CD4-positive, alpha-beta T cell treated with Interleukin-2 at 100 ng/mL for 4 hours (primary cell): ENCODE measurements at places on chromosomes 4 and X.

DNA sequence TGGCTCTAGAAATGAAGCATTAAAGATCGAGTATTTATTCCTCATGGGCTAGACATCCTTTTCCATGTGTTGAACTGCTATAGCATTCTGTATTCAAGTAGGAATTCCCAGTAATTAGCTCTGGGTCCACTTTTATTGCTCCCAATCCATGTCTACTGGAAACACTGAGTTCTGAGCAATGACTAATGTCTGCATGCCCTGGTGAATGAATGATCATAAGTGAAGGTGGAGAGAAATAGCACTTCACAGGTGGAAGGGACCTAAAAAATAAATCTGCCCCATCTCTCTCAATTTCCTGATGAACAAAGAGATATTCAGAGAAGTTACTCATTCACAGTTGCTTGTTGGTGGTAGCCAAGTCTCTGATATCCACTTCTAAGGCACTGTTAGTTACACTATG lies 34.6 kb upstream of the CXCL8 start:
- DNase-seq = no peak

GRCh38 chr4:145805490-145805889 lies 125.5 kb downstream of the C4orf51 start:
- DNase-seq = no peak

GRCh38 chr4:180589575-180589974 lies 1653.6 kb upstream of the TENM3 start:
- DNase-seq = no peak

DNA sequence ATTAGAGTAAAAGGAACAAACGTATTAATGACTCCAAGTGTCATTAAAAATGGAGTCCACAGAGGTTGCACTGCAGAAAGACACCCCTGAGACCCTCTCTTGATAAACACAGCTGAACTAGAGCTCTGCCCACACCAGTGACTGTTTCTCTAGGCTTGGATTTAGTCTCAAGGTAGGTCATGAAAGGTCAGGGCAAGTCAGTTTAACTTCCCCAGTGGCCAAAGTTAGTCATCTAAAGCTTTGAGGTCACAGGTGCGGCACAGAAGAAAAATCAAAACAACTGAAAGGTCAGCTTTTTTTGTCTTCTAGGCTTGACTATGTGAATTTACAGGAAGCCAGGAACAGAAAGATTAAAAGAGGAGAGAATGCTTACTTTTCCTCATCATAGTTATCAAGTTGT lies 749.6 kb downstream of the RAB28 start:
- no peak for DNase-seq

GRCh38 chr4:134174271-134174670 lies 27.3 kb downstream of the PABPC4L start:
- no peak for DNase-seq

DNA sequence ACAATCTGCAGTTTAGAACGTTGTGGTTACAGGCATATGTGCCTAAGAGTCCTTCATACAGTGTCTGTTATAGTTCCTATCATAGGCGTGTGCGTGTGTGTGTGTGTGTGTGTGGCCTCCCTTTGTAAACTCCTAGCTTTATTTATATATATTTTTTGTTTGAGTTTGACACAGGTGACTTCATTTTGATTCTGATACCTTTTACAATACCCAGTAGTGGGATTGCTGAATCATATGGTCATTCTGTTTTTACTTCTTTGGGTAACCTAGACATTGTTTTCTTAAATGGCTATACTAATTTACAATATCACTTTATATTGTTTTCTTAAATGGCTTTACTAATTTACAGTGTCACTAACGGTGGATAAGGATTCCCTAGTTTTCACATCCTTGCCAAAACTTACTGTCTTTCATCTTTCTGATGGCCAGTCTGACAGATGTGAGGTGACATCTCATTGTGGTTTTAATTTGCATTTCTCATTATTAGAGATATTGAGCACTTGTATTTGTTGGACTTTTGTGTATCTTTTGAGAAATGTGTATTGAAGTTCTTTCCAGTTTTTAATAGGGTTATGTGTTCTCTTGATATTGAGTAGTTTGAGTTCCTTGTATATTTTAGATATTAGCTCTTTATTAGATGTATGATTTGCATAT lies 211.1 kb upstream of the NUDT6 start:
- no peak for DNase-seq

- DNase-seq = no peak
Observed at GRCh38 chr4:8730681-8731080, 138.1 kb downstream of the CPZ start.

GRCh38 chr4:20019310-20020015 lies 232.2 kb upstream of the SLIT2 start:
- no peak for DNase-seq

- peak; percentile 34 for DNase-seq
Observed at GRCh38 chrX:136162827-136163570, 15.7 kb downstream of the FHL1 start.

GRCh38 chrX:13855689-13856450 lies 39.0 kb upstream of the GPM6B start:
- DNase-seq = no peak

- no peak for DNase-seq
Observed at GRCh38 chrX:139640259-139640658, 67.7 kb downstream of the MCF2 start.

DNA sequence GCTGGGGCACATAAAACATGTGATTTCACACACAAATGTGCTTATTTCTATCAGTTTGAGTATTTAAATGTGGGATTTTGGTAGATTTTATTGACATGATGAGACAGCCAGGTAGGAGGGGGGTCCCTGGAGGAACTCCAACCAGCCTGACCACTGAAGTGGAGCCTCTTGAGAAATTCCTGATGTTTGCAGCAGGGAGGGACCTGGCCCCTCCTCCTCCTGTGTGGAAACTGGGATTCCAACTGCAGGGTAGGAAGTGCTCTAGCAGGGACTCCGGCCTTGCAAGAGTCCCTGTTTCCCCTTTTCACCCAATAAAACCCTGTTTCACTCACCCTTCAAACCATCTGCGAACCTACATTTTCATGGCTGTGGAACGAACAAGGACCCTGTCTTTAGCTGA lies 2224.0 kb upstream of the AGA start:
- no peak for DNase-seq

DNA sequence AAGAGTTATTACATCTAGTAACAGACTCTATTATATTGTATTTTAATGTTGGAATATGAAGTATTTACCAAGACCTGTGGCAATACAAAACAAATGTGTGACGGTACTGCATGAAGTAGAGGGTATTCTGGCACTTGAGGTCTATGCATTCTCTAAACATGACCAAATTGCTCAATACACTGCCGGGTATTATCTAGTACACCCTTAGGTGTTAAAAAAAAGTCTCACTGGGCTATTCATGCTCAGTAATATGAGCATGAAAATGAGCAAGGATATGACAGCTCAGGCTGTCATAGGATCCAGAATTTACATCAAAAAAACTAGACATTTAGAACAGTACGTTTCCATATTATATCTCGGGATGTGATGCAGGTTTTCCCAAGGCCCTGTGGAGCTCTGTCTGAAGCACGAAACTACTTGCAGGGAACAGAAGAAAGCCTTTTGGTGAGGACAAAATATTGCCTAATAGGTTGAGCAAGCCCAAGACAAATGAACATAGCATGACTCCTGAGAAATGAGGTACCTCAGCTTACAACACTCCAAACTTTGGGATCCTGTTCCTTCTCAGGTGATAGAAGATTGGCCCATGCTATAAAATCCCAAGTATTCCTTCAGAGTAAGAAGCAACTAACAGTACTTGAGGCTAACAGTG lies 74.1 kb upstream of the MAOA start:
- DNase-seq = no peak

DNA sequence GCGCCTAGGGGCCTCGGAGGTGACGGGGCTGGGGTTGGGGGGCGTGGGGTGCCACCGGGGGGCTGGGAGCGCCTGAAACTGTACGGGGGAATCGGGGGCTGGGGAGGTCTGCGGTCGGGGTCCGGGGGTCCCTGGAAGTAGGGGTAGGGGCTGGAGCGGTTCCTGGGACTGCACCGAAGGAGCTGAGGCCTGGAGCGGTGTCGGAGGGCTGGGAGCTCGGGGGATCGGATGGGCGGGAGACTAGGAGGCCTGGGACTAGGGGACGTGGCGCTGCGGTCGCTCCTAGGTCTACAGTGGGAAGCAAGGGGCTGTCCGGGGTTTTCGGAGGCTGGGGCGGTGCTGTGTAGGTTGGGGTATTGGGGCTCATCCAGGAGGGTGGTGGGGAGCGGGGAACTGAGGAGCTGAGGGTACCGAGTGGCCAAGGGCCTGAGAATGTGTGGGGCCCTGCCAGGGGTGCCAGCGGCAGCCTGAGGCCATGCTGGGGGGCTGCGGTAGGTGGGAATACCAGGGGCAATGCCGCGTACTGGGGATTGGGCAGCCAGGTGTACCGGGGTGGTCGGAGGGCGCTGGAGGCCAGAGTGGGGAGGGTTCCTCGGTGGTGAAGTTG lies 562 bp downstream of the AKAP17A start:
- DNase-seq = no peak

DNA sequence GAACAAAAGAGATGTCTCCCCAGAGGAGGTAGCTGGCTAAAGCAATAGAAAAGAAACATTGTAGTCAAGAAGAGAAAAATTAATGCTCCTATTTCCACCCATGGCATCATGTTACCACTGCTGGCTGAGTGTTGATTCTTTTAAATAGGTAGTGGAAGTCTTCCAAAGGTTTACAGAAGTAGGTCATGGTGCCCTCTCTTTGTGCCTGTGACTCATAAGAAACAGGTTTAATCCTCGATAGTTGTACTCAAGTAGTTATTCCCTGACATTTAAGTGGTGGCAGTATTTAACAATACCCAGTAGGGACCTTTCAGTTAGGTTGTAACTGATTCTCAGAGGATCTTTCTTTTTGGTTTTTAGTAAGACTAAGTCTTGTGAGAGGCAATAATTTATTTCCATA lies 247.8 kb downstream of the TEX13A start:
- DNase-seq = no peak

- DNase-seq = no peak
Observed at GRCh38 chrX:96389281-96390047, 295.2 kb upstream of the DIAPH2 start.

GRCh38 chr4:16492872-16493271 lies 266.6 kb upstream of the TAPT1 start:
- DNase-seq = no peak

GRCh38 chrX:30313322-30313721 lies 4.1 kb upstream of the NR0B1 start:
- DNase-seq = no peak

GRCh38 chr4:23877758-23878229 lies 12.1 kb downstream of the PPARGC1A start:
- DNase-seq = no peak

GRCh38 chrX:97995834-97996233 lies 1112.1 kb downstream of the RPA4 start:
- no peak for DNase-seq

DNA sequence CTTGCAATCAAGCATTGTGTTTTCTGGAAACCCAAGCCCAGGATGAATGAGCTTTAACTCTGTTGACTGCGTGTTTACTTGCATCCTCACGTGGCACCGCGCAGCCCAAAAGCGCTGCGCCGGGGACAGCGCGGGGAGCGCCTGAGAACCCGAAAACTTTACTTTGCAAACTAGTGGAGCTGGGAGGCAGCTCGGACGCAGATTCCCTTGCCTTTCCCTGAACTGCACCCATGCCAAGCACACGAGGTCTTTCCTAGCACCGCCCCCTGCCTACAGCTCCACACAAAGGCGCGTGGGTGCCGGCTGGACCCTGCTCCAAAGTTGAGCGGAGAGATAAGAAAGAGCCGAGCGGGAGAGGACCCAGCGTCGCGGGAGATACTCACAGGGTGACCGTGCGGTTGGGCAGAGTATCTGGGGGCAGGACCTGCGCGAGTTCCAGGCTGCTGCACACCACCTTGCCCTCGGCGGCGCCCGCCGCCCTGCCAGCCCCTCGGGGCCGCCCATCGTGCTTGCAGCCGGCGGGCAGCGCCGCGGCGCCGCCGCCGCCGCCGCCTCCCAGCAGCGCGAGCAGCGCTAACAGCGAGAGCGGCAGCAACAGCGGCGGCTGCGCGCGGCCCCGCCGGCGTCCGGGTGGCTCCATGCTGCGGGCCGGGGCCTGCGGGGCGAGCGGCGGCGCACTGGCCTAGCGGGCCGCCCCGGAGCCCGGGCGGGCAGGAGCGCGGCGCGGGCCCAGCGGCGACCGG lies 550 bp downstream of the ADGRA3 start:
- DNase-seq = no peak

- no peak for DNase-seq
Observed at GRCh38 chr4:56874923-56875322, 32.8 kb upstream of the REST start.

- DNase-seq = no peak
Observed at GRCh38 chr4:145735827-145736226, 55.9 kb downstream of the C4orf51 start.

DNA sequence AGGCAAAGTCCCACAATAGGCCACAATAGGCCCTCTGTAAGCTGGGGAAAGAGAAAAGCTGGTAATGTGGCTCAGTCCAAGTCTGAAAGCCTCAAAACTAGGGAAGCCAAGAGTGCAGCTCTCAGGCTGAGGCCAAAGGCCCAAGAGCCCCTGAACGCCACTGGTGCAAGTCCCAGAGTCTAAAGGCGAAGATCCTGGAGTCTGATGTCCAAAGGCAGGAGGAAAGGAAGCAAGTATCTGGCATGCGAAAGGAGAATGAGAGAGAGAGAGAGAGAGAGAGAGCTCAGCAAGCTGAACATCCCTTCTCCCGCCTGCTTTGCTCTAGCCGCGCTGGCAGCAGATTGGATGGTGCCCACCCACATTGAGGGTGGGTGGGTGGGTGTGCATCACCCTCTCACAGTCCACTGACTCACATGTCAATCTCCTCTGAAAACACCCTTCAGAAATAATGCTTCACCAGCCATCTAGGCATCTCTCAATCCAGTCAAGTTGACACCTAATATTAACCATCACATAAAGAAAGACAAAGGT lies 30.9 kb upstream of the ELF2 start:
- no peak for DNase-seq

DNA sequence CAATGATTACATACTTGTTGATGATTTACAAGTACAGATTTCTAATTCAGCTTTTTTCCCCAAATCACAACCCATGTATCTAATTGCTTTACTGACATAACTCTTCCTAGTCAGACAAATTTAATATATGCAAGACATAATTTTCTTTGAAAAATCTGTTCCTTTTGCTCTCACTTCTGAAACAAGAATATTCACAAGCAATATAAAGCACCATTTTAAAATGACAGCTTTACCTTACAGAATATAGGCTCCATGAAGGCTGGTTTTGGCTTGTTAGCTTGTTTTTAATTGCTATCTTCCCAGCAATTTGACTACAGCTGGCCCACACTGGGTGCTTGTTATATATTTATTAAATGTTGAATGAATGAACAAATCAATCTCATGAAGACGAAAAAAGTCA lies 24.5 kb downstream of the GPM6A start:
- no peak for DNase-seq
